ENCODE measurements at places on chromosomes 5 and 9. TPM values are rescaled to one million over a fixed set of nuclear protein-coding genes. Genes with fewer than 3 reads are reported as not detected.

Gene ADAMTSL1
- total RNA-seq: 5.1 TPM

Gene SOWAHA
- 60.3 TPM for total RNA-seq

Gene DTWD2
- total RNA-seq: 8.1 TPM

Gene COL15A1
- total RNA-seq: 1.0 TPM

Gene GPR150
- total RNA-seq: 3.3 TPM

Gene GLE1
- 18.1 TPM for total RNA-seq

Gene ADAMTS19
- 8.3 TPM for total RNA-seq

Gene MYO10
- 88.8 TPM for total RNA-seq

Data from dorsolateral prefrontal cortex (tissue), 122 donors.